NCI-H146 (cell line): ENCODE measurements at places on chromosomes 2 and 18.

DNA sequence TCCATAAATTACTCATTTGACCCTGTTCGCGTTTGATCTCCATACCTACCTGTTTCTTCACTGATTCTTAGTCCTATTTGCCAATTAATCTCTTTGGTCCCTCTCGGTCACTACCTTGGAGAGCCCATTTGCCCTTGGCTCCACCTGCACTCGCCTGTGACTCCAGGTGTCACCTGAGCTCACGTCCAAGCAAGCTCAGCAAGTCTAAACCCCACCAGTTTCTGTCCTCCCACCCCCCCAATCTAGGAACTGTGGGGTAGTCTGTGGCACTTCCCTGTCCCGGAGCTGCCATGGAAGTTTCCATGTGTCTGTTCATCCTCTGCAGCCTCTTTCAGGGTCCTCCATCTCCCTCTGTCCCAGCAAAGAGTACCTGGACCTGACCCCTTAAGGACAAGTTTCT, 68.1 kb upstream of the BCL2L11 start:
- DNase-seq = no peak

DNA sequence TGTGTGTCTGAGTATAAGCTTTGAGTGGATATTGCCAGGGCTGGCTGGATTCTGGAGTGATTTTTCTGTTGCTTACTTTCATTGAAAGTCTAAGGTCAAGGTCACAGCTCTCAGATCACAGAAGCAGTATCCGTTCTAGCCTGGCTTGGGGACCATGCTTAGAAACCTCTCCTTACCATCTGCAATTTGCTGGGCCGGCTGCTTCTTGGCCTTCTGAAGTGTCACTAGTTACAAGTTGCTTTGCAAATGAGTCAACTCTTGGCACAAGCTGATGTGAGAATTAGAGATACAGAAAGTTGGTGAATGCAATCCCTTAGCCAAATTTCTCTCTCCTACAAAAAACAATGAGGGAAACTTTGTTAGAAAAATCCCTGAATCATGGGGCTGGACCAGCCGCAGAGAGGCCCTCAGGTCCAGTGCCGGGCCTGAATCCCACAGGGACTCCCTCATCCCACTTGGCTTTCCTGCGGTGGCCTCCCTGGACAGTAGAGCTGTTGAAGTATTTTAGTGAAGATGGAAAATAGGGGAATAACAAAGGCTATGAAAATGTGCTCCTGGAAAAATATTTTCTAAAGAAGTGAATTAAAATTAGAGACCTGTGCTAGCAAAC, 92.7 kb upstream of the CNGA3 start:
- DNase-seq = no peak

GRCh38 chr2:105777506-105778055, 32.9 kb downstream of the NCK2 start:
- DNase-seq = no peak

- no peak for DNase-seq
Measured at GRCh38 chr2:54042897-54043620, 72.3 kb upstream of the PSME4 start.

GRCh38 chr2:144114760-144115159, 405.2 kb downstream of the ZEB2 start:
- DNase-seq = no peak

DNA sequence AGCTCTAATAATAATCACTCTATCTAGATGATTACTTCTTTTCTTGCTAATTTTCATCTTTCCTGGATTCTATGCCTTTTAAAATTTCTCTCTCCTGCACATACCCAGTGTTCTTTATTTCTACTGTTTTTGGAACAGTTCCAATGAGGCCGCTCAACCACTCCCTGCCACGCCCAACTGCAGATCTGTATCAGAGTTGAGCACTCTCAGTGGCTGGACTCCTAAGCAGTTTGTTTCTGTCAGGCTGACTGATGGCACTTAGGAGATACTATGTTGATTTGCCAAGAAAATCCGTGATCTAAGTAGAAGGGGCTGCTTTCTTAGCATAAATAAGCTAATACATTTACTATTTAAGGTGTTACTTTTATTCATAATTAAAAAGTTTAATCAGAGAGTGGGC, 192.8 kb downstream of the ARHGAP15 start:
- DNase-seq = no peak

- peak; percentile 61 for DNase-seq
Measured at GRCh38 chr2:172086241-172087206, 1.2 kb downstream of the DLX1 start.

GRCh38 chr18:3830604-3831003, 380.6 kb downstream of the TGIF1 start:
- DNase-seq = no peak

DNA sequence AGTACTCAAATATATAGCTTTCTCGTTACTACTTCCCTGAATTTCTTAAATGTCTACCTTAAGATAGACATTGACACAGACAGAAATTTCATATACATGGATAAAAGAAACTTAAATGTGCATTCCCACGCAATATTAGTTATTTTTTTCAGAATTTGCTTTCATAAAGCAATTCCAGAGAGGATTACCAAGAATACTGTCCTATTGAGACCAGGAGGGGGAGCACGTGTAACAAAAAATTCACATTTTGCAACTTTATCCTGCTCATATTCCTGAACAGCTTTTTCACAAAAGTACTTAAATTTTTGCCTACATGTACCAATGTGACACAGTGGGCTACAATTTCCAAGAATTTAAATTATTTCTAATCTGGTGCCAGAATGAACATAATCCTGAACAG, 30.7 kb upstream of the ERCC3 start:
- peak; percentile 6 for DNase-seq

DNA sequence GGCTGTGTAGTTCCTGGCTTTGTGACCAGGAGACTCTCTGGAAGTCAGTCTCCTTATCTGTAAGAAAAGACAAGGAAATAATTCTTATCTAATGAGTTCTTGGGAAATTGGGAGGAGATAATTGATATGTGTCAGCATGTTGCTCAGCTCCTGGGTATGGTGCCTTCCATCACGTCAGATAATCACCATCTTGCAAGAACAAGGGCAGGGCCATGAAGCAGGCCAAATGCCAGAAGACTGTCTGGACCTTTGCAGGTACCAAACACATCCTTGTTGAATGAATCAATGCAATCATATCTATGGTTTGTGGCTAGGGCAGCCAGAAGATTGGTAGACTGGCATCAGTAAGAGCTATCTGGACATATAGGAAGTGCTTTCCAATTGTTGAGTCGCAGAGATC, 473.5 kb downstream of the TNS1 start:
- no peak for DNase-seq
